AG08396 (cell line): ENCODE measurements at places on chromosomes 16 and 17.

- DNase-seq = no peak
These were observed 4.4 kb upstream of the CYLD start for GRCh38 chr16:50737420-50737959.

DNA sequence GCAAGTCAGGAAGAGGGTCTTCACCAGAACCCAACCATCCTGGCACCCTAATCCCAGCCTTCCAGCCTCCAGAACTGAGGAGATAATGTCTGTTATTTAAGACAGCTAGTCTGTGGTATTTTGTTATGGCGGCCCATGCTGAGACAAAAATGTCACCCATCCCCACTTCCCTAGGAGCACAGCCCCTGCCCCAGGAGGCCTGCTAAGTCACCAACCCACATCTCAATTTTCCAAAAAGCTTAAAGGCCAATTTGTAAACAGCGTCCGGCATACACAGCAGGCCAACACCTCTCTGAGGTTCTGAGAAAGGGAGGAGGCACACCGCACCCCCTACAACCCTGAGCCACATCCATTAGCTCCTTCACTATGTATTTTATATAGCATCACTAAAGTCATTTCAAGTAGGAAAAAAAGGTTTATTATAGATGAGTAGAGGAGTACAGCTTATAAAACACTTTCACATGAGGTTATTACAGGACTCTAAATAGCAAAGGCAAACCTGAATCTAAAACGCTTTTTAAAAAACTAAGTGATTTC lies 6.9 kb downstream of the TMEM170A start:
- DNase-seq = no peak

DNA sequence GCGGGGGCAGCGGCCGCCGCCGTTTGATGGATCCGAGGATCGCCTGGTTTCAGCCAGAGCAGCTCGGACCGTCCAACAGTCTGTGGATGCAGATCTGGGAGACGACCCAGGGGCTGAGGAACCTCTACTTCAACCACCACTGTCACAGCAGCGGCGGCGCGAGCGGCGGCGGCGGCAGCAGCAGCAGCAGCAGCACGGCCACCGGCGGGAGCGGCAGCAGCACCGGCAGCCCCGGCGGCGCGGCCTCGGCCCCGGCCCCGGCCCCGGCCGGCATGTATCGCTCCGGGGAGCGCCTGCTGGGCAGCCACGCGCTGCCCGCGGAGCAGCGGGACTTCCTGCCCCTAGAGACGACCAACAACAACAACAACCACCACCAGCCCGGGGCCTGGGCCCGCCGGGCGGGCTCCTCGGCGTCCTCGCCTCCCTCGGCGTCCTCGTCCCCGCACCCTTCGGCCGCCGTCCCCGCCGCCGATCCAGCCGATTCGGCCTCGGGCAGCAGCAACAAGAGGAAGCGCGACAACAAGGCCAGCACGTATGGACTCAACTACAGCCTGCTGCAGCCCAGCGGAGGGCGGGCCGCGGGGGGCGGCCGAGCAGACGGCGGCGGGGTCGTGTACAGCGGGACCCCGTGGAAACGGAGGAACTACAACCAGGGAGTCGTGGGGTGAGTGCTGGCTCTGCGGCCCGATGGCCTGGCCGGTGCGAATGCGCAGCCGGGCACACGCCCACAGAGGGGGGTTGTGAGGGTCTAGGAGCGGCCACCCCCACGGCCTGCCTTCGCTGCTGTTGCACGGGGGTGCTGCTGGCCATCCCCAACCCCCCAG lies 702 bp downstream of the TENT4B start:
- DNase-seq = peak; percentile 57

DNA sequence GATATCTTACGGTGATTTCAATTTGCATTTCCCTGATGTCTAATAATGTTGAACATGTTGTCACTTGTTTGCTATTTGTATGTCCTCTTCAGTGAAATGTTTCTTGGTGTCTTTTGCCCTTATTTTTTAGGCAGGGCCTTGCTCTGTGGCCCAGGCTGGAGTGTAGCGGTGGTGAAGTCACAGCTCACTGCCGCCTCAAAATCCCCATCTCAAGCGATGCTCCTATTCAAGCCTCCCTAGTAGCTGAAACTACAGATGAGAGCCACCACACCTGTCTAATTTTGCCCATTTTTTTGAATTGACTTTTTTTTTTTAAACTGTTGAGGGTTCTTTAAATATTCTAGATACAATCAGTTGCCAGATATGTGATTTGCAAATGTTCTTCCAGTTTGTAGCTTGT lies 8.3 kb downstream of the UBE2G1 start:
- DNase-seq = no peak

DNA sequence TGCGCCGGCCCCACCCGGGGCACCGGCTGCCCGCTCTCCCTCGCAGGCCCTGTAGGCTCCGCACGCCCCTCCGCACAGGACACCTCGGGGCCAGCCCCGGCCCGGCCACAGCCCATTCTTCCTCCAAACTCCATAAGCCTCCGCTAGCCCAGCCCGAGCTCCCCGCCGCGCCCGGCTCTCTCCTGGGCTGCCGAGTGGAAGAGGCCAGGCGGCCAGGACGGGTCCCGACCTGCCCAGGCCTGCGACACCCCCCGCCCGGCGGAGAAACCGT lies 397 bp downstream of the NCOR1 start:
- peak; percentile 51 for DNase-seq

GRCh38 chr16:55264949-55265348 lies 59.1 kb upstream of the IRX6 start:
- no peak for DNase-seq

- no peak for DNase-seq
These were observed 112.2 kb downstream of the METRNL start for GRCh38 chr17:83191388-83192160.

DNA sequence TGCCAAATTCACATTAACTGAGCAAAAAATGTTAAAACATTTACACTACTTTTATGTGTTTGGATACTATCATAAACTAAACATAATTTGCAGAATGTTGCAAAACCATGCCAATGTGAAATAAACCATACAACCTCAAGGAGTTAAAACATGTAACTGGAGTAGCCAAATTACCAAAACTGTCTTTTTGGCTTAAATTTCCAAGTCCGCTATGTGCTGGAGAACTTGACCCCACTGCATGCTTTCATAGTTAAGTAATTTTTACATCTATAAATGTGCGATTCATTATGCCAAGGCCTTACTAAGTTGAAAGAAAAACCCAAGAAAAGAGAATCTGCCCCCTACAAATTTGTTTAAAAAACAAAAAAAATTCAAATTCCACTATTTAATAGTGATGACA lies 28.2 kb downstream of the BRD7 start:
- no peak for DNase-seq

DNA sequence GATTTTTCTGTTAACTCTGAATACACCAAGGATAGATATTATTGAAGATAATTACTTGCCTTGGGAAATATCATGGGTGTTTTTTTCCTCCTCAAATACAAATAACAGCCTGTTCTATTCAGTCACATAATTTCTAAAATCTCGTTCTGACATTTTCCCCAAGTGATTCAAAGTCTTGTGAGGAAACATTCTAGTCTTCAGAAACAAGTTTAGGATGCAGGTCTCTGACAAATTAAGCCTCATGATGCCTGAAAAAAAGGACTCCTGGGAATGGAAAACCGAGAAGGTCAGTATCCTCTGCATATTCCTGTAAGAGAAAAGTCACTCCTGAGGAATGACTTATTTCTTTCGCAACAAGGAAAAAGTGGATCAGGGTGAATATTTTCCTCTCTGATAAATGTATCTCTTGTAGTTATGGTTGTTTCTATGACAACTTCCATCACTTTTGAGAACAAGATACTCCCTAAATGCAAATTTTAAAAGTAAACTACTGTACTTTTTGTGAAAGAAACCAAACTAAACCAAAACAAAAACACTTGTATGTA lies 384.6 kb downstream of the CNTNAP4 start:
- no peak for DNase-seq

DNA sequence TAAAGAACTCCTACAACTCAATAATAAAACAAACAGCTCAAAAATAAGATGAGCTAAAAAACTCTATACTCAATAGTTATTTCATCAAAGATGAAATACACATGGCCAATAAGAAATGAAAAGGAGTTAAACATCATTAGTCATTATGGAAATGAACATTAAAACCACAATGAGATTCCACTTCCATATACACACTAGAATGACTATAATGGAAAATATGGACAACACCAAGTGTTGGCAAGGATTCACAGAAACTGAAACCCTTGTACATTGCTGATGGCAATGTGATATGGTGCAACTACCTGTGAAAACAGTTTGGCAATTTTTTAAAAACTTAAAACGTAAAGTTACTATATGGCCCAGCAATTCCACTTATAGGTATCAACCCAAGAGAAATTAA lies 91.4 kb downstream of the GRIN2A start:
- DNase-seq = no peak

- DNase-seq = no peak
These were observed 11.5 kb upstream of the FOXJ1 start for GRCh38 chr17:76152591-76152990.

GRCh38 chr17:58311429-58311894 lies 17.1 kb downstream of the TSPOAP1 start:
- no peak for DNase-seq

DNA sequence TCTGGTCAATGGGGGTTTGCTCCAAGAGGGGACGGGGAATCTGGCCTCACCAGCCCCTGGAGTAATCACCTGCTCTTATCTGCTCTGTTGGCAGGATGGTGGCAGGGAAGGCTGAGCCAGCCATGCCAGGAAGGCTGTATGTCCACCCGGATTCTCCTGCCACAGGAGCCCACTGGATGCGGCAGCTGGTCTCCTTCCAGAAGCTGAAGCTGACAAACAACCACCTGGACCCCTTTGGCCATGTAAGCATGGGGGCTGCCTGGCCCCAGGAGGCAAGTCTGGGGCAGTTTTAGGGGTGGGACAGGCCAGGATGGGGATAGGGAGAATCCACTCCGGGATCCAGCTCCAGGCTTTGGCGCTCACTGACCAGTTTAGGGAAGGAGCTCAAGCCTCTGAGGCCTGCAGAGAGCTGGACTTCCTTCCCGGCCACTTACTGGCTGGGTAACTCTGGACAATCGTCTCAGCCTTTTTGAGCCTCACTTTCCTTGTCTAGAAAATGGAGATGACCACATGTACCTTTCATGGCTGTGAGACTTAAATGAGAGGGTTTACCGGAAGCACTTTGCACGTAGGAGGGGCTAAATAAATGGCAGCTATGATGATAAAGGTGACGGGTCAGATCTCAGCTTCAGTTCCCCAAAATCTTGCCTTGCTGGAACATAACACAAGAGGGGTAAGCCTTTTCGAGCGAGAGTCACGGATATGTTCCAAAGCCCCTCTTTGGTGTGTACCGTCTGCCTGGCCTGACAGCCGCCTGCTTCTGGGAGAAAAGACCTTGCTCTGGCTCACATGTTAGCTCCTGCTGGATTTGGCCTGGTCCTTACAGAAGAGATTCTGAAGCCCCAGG lies 15.4 kb downstream of the TBX4 start:
- no peak for DNase-seq

- no peak for DNase-seq
These were observed 60.2 kb downstream of the KNOP1 start for GRCh38 chr16:19657831-19658230.

- peak; percentile 80 for DNase-seq
These were observed 15.2 kb downstream of the KRT23 start for GRCh38 chr17:40922239-40922638.

GRCh38 chr17:79563237-79564013 lies 47.4 kb downstream of the RBFOX3 start:
- no peak for DNase-seq

DNA sequence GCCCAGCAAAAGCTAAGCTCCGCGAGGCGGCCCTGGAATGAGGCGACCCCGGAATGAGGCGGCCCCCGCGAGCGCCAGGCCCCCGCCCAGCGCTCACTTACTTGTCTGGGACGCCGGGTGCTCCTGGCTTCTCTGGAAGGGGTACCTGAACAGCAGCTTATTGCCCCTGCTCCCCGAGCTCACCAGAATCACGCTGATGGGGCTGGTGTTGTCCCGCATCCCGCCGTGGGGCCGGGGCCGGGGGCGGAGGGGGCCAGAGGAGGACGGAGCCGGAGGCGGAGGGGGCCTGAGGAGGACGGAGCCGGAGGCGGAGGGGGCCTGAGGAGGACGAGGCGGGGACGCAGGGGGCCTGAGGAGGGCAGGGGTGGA lies 440 bp downstream of the NPRL3 start:
- DNase-seq = peak; percentile 37

DNA sequence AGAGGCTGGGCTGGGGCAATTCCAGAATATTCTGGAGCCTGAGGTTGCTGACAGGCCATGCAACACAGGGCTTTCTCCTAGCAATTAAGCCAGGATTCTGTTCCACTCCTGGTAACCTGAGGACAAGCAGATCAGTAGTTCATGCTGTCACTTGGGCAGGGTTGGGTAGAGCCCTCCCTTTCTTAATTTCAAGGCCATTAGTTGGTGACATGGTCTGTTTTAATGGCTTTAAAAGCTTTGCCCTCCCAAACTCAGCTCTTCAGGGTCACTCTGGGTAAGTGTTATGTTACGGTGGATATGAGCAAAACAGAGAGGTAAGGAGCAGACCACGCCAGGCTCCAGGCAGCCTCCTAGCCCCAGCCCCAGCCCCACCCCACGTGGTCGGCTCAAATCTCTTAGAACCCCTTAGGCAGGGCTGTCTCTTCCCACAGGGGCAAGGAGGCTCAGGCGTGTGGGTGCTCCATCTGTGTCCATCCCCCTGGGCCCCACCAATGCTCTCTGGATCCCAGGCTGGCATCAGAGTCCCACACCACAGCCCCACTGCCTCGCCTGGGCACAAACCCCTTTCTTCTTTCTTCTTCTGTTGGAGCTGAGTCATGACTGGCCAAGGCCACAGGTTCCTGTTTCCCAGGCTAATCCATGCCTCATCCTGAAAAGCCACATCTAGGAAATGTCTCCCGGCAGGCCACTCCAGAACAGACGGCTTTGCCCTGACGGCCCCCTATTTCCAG lies 27.5 kb downstream of the CEP295NL start:
- no peak for DNase-seq

DNA sequence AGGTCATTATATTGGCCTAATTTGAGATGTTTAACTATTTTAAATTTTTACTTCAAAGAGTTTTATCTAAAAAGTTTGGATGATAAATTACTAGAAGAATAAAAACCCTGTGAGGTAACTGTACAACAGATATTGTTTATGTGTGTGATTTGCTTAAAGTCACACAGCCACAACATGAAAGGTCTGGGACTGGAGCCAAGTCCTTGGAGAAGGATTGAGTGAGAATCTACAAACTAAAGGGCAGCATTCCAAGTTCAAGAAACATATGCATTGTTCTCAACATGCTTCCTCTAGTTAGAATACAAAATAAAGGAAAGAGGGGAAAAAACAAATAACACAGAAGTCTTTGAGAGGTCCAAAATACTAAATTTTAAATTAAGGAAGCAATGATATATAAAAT lies 131.5 kb upstream of the MON1B start:
- DNase-seq = no peak

DNA sequence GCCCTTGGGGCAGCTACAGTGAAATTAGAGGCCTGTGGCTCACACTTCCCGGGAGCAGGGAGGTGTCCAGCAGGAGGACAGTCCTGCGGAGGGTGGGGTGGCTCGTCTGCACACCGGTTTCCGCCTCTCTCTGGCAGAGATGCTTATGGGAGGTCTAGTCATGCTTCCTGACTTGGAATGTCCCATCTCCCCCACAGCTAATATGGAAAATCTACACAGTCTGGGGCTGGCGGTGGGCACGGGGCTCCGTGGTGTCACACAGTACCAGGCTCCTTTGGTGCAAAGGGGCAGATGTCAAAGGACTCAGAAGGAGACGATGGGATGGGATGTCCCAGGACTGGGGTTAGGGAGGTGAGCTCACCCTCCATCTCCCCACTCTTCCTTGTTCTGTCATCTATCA lies 44.1 kb upstream of the DOC2B start:
- no peak for DNase-seq

- no peak for DNase-seq
These were observed 412 bp upstream of the ADGRG3 start for GRCh38 chr16:57667526-57668262.

GRCh38 chr16:52529226-52529625 lies 17.7 kb downstream of the TOX3 start:
- DNase-seq = no peak
